ENCODE measurements at places on chromosomes 3 and 15.
A peak's percentile ranks its signal among the peaks of the same experiment; 100 is the strongest.

DNA sequence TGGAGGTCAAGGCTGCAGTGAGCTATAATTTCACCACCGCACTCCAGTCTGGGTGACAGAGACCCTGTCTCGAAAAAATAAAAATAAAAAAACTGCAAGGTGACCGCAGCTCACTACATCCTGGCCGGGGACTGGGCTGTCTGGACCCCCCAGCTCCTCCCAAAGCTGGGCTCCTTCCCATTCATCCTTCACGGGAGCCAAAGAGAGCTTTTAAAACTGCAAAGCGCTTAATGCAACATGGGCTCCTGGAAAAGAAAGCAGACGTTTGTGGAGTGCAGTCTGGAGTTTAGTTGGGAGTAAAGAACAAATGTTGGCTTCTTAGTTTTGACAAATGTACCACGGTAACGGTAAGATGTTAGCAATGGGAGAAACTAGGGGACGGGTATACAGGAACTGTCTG lies 12.1 kb downstream of the PLXND1 start:
- no peak for DNase-seq

- DNase-seq, result no peak
Measured at GRCh38 chr3:66397745-66398144, 103.1 kb downstream of the LRIG1 start.

- DNase-seq, result no peak
Measured at GRCh38 chr3:126153695-126154360, 26.6 kb downstream of the ALDH1L1 start.

DNA sequence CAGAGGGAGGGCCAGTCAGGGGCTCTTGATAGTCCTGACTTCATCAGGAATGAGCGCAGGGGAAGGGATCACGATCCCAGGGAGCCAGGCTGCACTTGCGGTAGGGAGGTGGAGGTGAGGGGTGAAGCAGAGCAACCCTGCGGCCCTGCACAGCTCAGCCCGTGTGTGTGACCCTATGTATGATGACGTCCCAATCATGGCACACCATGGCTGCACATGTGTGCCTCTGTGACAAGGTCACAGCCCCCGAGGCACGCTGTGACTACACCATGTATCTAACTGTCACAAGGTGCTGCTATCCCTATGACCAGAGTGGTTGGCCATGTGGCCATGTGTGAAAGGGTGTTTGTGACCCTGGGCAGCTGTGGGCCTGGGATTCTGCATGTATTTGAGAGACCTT lies 13.3 kb upstream of the ALAS1 start:
- DNase-seq, result no peak

DNA sequence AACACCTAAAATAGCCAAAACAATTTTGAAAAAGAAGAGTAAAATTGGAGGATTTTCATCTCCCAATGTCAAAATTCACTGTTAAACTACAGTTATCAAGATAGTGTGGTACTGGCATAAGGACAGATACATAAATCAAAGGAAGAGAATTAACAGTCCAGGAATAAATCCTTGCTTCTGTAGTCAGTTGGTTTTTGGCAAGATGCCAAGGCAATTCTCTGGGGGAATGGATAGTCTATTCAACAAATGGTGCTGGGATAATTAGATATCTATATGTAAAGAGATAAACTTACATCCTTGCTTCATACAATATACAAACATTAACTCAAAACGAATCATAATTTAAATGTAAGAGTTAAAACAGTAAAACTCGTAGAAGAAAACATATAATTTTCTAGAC lies 57.9 kb upstream of the SELENOK start:
- DNase-seq, result no peak

DNA sequence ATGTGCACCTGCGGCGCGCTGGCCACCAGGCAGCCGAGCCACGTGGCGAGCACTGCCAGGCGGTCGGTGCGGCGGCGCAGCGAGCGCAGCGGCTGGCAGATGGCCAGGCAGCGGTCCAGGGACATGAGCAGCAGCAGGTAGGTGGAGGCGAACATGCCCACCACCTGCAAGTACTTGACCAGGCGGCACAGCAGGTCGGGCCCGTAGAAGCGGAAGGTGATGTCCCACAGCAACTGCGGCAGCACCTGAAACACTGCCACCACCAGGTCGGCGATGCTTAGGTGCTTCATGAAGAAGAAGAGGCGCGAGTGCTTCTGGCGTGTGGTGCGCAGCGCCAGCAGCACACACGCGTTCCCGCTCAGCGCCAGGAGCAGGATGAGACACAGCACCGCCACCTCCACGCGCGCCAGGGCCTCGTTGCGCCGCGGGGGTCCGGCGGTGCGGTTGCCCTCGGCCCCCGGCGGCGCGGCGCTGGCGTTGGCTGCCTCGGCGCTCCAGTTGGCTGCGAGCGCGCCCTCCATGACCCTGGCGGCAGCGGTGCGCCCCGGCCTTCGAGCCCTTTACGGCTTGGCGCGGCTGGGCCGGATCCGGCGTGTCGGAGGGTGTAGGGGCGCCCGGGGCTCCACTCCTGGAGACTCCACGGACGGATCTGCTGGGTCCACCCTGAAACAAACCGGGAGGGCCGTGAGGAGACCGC lies 1.6 kb downstream of the OXTR start:
- DNase-seq, result no peak

DNA sequence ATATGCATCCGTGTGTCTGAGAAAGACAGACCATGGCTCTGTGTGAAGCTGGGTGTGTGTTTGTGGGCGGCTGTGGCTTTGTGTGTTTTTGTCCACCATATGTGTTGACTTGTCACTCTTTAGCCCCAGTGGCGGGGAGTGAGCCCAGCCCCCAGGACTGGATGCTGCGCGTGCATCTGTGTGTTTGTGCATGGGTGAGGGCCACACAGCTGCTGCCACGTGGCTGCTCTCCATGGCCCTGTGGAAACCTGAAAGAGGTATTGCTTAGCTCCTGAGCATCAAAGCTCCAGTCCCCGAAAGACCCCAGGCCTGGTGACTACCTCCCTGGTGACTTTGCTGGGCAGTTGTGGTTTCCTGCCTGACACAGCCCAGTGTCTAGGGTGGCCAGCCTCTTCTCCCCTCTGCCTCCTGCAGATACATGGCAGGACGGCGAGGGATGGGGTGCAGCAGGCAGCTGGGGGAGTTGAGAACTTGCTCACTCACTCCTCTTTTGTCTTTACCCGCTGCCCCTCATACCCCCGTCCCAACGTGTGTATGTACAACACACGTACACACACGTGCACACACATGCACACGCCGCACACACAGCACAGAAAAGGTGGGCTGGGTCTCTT lies 6.5 kb downstream of the EPHB3 start:
- no peak for DNase-seq

- DNase-seq, result no peak
Measured at GRCh38 chr15:79954661-79955060, 16.3 kb downstream of the BCL2A1 start.

DNA sequence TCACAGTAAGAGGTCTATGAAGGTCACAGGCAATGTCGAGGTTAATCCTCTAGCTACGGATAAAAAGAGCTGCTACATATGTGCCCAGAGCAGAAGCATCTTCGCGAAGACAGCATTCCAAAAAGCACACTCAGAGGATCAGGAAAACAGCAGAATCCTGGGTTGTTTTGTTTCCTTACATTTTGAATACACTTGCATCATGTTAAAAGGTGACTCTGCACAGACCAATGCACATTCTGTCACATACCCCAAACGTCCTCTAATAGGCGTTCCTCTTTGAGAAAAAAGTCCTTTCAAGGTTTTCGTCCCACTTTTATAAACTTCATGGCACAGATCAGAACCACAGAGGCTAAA lies 52.7 kb downstream of the VGLL4 start:
- no peak for DNase-seq

DNA sequence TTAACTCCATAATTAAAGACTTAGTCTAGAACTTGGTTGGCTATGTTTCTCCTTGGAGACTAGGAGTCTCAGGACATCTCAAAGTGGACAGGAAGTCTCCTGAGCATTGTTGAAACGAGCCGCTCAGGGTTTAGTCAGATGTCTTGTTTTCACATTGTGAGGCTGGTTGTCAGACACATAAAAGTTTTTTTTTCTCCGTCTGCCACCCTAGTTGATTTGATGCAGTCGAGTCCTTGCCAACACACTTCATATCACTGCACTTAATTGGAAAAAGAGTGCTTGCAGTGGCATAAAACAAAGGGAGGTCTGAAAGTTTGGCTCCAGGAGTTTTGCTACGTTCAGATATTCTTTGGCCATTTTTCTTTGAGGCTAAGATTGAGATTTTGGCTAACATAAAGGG lies 92.9 kb downstream of the USP13 start:
- DNase-seq, result no peak

GRCh38 chr15:73697033-73697467 lies 12.9 kb downstream of the CD276 start:
- DNase-seq, result peak; percentile 39

DNA sequence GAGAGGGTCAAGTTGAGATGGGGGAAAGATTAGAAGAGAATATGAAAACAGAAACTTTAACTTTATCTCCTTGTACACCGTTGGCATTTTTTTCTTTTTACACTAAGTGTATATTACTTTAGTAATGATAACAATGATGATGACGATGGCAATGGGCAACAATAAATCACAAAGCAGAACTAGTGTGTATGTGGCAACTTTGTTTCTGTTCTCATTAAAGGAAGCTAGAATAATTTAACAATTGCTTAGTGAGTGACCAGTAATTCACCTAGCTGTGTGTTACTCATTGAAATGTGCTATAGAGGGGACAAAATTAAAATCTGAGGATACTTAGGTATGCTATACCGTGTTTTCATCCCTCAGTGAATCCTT lies 318.5 kb upstream of the TBL1XR1 start:
- DNase-seq, result no peak

DNA sequence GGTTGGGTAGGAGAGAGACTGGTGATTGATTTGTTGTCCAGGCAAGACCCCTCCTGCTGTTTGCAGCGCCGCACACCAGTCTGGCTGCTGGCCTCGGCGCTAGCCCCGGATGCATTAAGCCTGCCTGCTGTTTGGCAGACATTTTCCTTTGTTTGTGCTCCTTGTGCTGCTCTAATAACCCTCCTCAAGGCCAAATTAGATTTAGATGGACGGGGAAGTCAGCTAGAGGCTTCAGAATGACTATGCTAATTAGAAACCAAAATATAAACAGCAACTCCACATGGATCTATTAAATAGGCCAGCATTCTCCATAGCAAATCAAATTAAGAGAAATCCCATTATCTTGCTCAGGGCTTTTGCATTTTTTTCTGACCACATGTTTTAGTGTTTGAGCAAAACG lies 445.2 kb downstream of the SQOR start:
- DNase-seq, result no peak

GRCh38 chr15:63380808-63381282 lies 801 bp downstream of the CA12 start:
- DNase-seq, result no peak

GRCh38 chr15:99211926-99212325 lies 37.5 kb downstream of the TTC23 start:
- DNase-seq, result no peak

GRCh38 chr3:17473761-17474160 lies 268.7 kb downstream of the TBC1D5 start:
- no peak for DNase-seq

- DNase-seq, result no peak
Measured at GRCh38 chr3:120459196-120459595, 8.4 kb upstream of the FSTL1 start.

GRCh38 chr3:56347219-56347871 lies 120.9 kb downstream of the ERC2 start:
- DNase-seq, result peak; percentile 0

- DNase-seq, result no peak
Measured at GRCh38 chr3:170961616-170962400, 53.4 kb upstream of the EIF5A2 start.

DNA sequence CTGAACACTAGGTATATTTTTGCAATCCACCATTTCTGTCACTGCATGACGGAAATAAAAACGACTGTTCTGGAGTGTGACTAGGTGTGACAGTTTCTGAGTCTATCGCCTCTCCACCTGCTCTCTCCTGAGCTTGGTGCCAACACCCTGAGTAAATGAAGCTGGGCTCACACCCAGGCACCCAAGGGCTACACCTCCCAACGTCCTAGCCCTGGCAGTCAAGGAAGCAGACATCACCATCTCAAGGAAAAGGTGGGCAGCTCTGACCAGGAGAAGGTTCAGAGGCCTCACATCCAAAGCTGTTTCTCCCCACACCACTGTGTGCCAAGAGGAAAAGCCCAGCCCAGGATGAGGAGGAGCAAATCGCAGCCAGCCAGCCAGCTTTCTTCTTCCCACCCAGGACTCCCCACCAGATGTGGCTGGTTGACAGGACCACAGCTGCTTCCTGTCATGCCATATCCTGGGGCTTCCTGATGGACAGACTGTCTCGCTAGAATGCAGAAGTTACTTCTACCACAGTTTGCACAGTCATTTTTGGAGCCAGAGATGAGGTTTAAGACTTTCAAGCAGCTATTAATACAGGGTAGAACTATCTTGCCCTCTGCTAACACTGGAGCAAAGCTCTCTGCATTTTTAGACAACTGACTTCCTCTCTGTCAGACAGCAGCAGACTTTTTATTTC lies 3.3 kb downstream of the SCAMP2 start:
- DNase-seq, result no peak

GRCh38 chr15:74609938-74610301 lies 5.7 kb upstream of the CLK3 start:
- no peak for DNase-seq

DNA sequence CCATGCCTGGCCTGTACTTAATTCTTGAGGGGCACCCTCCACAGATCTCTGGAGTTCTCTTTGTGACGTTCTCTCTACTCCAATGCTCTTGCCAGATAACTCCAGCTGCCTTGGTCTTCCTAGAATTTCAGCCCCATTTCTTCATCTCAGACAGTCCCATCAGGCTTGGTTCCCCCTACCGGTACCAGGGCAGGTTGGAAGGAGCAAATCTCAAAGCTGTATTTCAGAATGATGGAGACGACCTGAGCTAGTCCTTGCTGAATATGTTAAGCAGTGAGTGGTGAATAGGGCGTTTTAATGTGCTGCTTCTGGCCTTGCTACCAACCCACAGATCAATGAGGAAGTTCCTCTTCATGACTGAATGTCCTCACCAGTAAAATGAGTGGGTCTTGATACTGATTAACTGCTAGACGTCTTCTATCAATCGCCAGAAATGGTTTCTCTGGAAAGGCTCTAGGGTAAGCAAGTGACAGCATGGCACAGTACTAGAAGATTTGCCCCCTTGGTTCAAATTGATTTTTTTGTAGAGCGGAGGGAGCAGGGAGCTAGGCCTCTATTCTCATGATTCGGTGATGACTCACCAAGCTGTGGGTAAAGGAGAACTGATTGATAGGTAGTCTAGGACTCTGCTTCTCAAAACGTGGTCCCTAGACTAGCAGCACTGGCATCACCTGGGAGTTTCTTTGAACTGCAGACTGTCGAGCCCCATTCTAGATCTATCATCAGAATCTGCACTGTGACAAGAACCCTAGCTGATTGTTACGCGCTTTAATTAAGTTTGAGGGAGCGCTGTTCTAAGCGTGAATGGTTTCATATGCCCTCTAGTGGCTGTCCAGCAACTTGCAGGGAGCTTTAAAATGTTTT lies 67.8 kb downstream of the UBP1 start:
- DNase-seq, result peak; percentile 11

- no peak for DNase-seq
Measured at GRCh38 chr3:29686889-29687592, 406.2 kb downstream of the RBMS3 start.

DNA sequence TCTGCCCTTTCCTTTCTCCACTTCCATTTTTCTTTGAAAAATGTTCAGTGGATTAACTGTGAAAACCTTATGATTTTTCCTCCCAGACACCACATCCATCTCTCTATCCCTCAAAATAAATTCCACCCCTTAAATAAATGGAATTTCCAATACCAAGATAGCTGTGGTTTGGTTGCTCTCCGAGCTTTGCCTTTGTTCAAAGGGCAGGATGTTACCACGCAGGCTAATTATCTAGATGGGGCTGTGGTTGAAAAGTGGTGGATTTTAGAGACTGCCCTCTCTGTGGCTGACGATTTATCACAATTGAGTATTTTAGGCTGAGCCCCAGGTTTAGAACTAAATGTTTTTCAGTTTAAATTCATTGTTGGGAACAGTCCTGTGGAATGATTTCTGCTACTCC lies 36.9 kb upstream of the CMSS1 start:
- no peak for DNase-seq
